ENCODE measurements at places on chromosomes 12 and 14.

- no peak for DNase-seq
Measured at GRCh38 chr14:71094722-71095121, 187.5 kb downstream of the PCNX1 start.

DNA sequence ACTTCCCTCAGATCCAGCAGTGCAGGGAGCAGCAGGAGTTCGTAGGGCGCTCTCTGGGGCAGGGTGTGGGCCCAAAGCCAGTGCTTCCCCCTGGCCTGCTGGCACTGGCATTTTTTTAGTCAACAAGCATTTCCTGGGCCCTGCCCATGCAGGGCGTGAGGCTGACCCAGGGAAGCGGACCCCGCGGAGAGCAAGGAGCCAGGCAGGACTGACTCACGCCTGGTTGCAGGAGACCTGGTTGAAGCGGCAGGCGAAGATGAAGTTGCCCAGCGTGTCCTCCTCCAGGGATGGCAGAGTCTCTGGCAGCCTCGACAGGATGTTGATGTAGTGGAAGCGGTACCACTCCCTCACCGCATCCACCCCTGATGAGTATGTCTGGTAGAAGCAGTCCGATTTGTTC, 13.5 kb downstream of the SCNN1A start:
- DNase-seq = peak; percentile 58

- DNase-seq = no peak
Measured at GRCh38 chr12:27012982-27013255, 1.3 kb downstream of the TM7SF3 start.

DNA sequence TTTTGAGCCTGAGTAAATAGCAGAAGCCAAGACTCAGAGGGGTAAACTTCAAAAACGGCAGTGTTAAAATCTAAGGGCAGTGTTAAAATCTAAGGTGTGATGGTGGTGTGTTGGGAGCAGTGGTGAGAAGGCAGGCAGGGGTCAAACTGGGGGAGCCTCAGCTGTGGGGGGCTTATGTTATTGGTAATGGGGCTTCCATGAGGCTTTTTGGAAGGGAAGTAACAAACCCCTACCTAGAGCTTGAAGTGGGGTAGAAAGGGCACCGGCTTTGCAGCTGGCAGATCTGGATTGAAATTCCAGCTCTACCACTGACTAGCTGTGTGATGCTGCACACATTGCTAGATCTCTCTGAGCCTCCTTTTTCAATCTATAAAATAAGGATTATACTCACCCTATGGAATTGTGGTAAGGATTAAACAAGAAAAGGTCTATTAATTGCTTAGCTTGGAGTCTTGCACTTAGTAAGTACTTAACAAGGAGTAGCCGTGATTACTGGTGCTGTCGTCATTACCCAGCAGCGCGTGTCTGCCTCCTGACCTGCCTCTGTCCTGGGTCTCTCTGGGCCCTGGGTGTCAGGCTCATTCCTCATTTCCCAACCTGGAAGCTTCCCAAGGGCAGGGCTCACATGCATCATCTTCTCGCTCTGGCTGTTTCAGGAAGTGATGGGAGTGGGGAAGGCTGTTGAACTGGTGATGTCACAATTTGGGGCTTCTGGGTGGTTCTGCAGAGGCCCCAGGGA, 18.5 kb upstream of the KRT80 start:
- DNase-seq = peak; percentile 55

GRCh38 chr12:26691234-26691970, 141.6 kb downstream of the ITPR2 start:
- DNase-seq = no peak

DNA sequence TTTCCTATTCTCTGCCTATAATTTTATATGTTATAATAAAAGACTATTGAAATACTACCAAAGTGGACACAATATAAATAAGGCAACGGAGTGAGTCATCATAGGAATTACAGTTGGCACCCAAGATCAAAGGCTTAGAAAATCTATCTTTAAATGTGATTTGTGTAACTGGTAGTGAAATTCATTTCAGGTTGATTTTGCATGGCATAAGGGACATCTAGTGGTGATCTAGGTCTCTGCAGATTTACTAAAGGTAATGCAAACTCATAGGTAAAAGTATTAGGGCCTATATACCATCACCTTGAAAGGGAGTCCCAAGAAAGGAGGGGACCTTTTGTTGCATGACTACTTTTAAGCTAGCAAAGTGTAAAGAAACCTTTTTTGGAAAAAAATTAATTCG, 527.2 kb downstream of the NRXN3 start:
- DNase-seq = no peak

DNA sequence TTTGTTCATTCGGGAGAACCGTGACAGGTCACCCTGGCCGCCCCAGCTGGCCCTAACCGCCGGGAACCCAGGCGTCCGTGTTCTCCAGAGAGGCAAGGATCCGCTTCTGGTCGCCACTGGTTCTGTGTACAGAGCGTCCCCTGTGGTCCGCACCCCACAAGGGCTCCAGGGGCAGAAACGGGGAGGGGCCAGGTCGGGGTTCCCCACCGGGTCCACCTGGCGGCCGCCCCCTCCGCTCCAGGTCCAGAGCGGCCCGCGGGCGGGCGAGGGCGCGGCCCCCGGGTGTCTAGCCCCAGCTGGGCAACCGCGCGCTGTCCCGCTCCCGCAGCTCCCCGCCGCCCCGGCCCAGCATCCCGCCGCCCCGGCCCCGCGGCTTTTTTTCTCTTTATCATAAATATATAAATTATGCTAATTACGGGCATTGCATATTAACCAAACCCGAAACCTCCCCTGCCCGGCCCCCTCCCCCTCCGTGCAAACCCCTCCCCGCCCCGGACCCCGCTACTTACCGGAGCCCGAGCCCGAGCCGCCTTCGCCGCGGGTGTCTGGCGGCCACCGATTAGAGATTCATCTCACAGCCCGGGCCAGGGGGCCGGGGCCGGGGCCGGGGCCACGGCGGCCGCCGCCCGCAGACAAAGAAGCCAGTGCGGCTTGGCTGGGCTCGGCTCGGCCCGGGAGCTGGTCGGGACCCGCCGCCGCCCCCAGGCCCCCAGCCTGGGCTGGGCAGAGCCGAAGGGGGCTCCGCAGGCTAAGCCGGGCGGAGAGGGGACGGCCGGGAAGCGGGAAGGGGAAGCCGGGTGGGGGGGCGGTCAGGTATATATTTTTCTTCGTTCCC, 512 bp downstream of the POU6F1 start:
- DNase-seq = no peak

- no peak for DNase-seq
Measured at GRCh38 chr12:23694920-23695319, 254.6 kb downstream of the SOX5 start.

GRCh38 chr12:103897316-103897715, 32.9 kb upstream of the HSP90B1 start:
- DNase-seq = no peak

- no peak for DNase-seq
Measured at GRCh38 chr14:76015668-76016067, 30.1 kb downstream of the IFT43 start.

DNA sequence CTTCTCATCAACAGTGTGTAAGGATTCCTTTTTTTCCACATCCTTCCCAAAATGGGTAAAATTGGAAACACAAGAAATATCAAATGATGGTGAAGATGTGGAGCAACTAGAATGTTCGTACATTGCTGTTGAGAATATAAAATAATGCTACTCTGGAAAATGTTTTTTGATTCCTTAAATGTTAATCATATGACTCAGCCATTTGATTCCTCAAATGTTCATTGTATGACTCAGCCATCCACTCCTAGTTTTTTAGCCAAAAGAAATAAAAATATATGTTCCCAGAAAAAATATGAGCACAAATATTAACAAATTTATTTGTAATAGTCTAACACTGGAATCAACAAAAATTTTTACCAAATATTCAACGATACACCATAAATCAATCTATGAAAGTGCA, 1108.6 kb downstream of the LRFN5 start:
- DNase-seq = no peak

DNA sequence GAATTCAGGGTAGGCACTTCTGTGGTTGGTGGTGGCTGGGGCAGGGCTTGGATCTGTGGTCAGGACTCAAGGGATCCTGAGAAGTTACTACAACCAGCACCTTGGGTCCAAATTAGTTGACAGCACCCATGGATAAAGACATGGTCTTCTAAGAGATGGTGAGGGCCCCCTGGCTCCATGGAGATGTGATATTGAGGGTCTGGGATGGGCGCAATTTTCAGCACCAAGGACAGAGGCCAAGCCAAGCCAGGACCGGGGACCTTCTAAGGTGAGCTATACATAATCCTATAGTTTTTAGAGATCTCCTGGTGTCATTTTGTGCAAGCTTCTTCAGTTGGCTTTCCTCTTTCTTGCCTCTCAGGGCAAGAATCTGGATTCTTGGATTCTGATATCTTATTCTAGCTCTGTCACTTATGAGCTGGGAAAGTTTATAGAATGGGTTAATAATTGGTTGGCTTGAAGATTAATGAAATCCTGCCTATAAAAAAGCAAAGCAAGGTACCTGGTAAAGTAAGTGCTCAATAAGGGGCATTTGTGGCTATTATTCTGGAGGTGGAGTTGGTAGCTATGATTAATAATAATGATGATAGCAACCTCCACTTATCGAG, 130.1 kb upstream of the LHX5 start:
- DNase-seq = no peak

GRCh38 chr12:47207829-47208248, 128.1 kb upstream of the AMIGO2 start:
- DNase-seq = peak; percentile 15

GRCh38 chr12:79006306-79006705, 141.7 kb downstream of the SYT1 start:
- no peak for DNase-seq

GRCh38 chr12:45235087-45236025, 19.5 kb downstream of the ANO6 start:
- DNase-seq = peak; percentile 66

- no peak for DNase-seq
Measured at GRCh38 chr12:54189198-54189539, 384 bp upstream of the SMUG1 start.
